HAP-1 (cell line): ENCODE measurements at places on chromosomes 4 and X.

DNA sequence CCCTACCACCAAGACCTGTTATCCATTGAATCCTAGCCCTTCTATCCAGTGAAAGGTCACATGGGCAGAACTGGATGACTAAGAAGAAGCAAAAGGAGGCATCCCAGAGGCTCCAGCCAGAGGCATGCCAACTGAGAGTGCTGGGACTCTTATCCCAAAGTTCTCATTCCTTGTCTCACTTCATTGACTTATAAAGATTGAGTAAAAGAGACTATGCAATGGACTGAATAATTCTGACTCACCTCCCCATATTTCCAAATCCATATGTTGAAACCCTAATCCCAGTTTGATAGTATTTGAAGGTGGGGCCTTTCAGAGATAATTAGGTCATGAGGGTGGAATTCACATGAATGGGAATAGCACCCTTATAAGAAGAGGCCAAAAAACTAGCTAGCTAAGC is 131.4 kb downstream of the COL25A1 start:
- no peak for DNase-seq

DNA sequence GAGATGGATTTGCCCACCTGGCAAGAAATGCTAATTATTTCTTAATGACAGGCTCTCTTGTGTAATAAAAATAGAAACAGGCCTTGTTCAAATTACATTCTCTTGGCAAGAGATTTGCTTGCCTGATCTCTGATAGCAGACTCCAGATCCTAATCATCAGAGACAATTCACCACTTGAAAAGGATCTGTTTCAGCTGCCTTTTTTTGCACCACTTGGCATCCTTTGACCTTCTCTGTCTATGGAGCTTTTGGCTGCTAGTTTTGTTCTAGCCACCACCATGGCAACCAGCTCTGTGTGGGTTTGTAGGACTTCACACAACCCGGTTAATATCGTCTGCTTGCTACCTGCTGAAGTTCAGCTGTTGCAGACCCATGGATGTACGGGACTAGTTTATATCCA is 241.1 kb upstream of the TLL1 start:
- no peak for DNase-seq

- DNase-seq = no peak
Measured at GRCh38 chr4:150990250-150990649, 24.8 kb downstream of the LRBA start.

DNA sequence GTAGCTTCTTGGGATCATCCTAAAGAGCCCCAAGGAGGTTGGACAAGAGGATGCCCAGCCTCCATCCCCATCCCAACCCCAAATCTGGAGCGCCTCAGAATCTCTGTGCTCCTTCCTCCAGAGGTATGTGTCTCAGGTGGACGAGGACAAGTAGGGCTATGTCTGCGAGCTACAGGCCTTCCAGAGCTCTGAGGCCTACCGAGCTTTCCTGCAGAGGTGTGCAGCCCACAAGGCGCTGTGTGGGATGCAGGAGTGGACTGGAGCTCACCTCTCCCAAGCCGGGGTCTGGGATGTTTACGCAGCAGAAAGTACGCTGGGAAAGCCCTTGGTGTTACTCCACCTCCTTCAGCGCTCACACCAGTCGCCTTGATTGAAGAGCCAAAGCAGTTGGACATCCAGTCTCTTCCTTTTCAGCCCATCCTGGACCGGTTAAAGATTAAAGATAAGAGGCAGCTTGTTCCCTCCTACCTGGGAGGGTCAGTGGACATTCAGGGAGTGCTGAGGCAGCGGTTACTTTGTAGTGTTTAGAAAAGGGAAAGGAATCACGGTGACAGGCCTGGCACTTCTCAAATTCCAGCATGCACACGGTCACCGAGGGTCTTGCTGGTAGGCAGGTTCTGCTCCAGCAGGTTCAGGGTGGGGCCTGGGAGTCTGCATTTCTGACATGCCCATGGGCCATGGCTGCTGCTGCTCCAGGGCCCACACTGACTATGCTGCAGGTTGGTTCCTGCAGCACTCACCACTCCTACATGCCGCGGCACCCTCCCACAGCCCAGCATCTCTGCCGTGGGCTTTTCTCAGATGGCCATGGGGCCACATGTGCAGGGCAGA is 29.5 kb upstream of the JAKMIP1 start:
- DNase-seq = no peak

DNA sequence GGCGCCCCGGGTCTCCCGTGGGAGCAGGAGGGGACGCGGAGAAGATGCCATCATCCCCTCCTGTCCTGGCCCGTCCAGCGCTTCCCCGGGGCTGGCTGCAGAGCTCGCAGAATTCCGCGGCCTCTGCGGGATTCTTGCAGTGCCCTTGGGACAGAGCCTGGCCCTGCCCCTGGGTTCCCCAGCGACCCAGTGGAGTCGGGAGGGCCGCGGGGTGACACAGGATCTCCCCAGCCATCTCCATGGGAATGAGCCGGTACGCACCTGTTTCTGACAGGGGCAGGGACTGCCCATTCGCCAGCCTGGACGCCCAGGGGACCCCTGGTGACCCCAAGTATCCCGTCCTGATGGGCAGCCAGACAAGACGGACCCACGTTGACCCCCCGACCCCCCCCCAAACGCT is 482 bp downstream of the FAM9C start:
- DNase-seq = no peak
